ENCODE measurements at places on chromosomes 4 and X. TPM values are rescaled to one million over a fixed set of nuclear protein-coding genes. Genes with fewer than 3 reads are reported as not detected.
A peak's percentile ranks its signal among the peaks of the same experiment; 100 is the strongest.

The FDCSP gene
- total RNA-seq = not detected

The GRPR gene
- 2.2 TPM for total RNA-seq

DNA sequence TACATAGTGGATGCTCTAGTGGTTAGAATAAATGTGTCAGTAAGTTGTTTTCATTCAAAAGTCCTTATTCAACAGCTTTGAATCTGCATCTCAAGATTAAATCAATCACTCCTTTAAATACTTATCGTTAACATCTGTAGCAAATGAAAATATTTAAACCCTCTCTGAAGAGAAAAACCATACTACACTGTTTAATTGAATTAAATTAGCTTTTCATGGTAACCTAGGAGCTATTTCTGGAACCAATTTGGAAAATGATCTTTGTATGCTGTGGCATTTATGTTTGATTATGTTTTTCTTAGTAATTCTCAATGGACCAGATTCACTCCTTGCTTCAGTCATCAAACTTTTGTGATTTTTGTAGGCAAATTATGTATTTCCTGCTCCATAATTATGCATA lies 9.7 kb downstream of the BMPR1B start:
- DNase-seq = no peak

DNA sequence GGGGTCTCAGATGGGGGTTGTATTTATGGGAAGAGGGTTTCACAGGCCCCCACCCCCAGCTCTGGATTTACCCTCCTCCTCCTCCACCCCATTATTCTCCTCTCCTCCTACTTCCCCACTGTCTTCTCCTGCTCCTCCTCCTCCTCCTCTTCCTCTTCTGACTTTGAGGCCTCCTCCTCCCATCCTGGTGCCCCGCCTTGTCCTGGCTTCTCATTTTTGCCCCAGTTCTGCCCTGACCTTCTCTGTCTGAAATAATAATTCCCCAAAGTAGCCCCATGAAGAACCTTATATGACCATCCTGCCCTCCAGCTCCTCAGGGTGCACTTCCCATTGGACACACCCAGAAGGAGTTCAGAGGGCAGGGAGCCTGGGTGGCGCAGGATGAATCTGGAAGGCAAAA lies 351.4 kb upstream of the GATB start:
- no peak for DNase-seq

DNA sequence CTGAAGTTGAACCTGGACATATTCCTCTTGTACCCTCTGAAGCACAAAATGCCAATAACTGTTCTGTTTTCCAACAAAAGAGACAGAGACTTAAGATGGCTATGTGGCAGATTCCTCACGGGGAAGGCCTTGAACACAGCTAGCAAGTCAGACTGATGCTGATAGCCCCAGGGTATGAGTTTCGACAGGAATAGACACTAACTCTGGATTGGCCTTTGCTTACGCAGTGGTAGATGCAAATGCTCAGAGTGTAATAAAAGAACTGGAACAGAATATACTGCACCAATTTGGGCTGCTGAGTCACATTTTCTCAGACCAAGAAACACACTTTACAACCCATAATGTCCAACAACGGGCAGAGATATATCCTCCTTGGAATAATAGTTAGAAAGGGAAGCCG lies 173.8 kb downstream of the DLG3 start:
- no peak for DNase-seq

GRCh38 chr4:14348506-14348905 lies 653.8 kb upstream of the CPEB2 start:
- no peak for DNase-seq

DNA sequence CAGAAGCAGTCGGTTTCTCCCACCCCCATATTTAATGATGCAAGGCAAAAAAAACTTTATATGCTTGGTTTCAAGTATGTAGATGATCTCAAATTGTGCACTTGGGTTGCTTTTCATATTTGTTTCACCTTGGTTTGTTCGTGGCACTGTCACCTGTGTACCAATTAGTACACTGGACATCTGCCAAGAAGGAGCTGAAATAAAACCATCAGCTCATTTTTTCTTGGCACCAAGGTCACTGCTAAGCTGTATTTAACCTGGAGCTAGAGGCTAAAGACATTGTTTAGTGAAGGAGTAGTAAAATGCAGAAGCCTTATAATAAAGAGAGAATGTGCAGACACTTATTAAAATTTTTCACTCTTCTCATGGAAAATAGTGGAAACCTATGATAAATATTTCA lies 430.8 kb downstream of the ARHGAP24 start:
- no peak for DNase-seq

The UTP14A gene
- total RNA-seq = 11.7 TPM

- no peak for DNase-seq
Observed at GRCh38 chr4:164716901-164717300, 37.0 kb upstream of the SMIM31 start.

DNA sequence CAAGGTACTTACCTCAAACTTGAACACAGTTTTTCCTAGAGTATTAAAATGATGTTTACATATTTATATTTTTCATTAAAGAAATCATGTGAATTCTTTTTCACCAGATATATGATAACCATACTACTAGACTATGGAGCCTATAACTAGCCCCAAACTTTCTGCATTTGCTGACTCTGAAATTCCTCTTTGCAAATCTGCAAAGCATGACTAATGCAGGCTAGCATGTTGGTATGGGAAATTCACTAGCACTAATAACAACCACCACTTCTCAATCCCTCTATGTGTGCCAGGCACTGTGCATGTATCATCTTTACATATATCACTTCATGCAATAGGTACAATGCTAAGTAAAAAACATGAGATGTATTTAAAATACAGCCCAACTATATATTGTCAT lies 51.1 kb downstream of the SLC10A7 start:
- DNase-seq = no peak

- DNase-seq = no peak
Observed at GRCh38 chr4:36551697-36552214, 270.3 kb downstream of the DTHD1 start.

DNA sequence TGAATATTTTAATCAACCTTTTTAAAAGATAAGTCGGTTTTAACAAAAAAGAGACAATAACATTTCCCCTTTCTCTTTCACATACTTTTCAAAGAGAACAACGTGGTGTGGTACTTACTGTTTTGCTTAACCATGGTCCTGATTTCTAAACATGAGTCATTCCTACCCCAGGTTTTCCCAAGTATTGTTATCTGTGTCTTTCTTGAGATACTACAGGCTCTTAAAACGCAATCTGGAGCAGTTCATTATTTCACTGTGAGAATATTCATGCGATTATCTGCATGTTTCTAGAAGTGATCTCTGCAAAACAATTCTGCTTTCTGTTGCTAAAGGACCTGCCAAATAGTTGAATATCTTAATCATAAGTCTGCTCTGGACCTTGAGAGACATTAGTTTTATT lies 127.3 kb downstream of the TENM3 start:
- no peak for DNase-seq

DNA sequence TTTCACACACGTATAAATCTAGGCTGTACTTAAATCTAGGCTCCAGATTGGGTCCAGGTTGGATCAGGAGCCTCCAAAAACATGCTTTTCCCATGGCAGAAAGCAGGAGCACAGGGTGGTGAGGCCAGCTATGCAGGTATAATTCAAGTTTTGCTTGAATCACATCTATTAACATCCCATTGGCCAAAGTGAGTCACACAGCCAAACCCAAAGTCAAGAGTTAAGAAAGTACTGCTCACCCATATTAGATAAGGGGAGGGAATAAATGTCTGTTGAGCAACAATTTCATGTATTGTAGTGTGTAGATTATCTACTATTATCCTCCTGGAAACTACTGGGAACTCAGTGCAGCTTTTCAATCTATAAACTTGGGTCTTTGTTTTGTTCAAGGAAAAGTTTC lies 12.8 kb downstream of the SUPT20HL2 start:
- DNase-seq = no peak

DNA sequence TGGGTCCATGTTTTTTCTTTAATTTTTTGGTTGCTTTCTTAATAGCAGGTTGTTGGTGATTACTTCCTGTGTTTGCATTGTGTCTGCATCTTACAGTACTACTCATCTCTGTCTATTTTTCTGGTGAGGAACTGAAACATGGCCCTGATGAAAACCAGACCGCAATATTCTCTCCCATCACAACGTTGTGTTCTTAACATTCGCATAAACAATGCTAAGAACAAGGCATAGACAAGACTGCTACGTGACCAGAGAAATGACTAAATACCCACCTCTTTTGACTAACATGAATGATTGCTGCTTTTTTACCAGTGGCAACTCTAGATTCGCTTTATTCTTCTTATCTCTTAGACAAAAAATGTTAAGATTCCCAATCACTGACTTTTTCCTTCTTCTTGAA lies 179.1 kb downstream of the GC start:
- DNase-seq = no peak

DNA sequence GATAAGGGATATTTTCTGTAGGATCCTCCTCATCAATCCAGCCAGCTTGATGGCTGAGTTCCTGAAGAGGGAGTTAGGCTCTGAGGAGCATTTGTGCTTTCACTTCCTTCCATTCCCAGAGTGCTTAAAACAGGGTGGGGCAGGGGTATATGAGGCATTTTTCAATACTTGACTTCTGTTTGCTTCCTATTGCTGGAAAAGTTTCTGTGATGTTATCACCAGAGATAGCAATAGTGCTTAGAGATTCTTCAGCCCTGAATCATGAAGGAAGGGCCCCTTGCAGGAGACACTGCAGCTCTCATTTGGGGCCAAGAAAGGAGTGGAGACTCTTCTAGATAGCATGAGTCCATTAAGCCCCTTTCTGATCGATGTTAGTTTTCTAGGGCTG lies 166.7 kb upstream of the RPS6KA3 start:
- no peak for DNase-seq

The N4BP2 gene
- total RNA-seq = 67.1 TPM

GRCh38 chr4:149707862-149708261 lies 107.8 kb downstream of the IQCM start:
- DNase-seq = no peak

The ARHGAP6 gene
- total RNA-seq = 0.78 TPM

- no peak for DNase-seq
Observed at GRCh38 chr4:98055800-98056501, 87.3 kb downstream of the STPG2 start.

The MTM1 gene
- total RNA-seq = 17.3 TPM

DNA sequence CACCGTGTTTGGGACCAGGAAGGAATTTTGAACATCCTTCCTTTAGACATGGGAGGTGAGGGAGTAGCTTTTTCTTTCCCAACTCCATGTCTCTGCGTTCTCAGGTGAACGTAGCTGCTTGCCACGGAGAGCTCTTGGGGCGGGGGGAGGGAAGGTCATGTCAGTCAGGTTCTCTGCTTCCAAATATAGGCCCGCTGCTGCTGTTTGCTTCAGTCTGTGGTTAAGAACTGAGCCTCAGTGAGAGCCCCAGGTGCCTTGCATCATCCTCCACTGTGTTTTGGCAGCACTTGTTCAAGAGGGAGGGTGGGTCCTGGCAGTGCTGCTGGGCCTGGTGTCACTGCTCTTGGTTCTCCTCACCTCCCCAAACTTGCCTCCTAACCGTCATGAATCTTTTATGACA lies 46.5 kb downstream of the HADH start:
- no peak for DNase-seq

The VCX gene
- total RNA-seq = not detected

DNA sequence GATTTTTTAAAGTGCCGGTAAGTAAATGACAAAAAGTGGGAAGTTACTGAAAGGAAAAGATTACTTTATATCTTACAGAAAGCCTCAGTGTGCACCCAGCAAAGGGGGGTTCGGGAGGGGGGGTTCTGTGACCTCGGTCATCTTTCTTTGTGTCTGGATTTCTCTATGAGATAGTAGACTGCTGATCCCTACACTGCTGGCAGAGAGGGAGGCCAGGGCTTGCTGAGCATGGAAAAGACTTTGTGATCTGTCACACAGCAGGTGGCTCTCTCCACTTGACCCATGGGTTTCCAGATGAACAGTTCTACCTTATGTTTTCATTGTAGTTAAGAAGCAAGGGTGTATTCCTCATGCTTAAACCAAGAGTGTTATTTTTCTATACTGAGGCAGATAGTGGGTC lies 475.6 kb downstream of the PCDH10 start:
- no peak for DNase-seq

DNA sequence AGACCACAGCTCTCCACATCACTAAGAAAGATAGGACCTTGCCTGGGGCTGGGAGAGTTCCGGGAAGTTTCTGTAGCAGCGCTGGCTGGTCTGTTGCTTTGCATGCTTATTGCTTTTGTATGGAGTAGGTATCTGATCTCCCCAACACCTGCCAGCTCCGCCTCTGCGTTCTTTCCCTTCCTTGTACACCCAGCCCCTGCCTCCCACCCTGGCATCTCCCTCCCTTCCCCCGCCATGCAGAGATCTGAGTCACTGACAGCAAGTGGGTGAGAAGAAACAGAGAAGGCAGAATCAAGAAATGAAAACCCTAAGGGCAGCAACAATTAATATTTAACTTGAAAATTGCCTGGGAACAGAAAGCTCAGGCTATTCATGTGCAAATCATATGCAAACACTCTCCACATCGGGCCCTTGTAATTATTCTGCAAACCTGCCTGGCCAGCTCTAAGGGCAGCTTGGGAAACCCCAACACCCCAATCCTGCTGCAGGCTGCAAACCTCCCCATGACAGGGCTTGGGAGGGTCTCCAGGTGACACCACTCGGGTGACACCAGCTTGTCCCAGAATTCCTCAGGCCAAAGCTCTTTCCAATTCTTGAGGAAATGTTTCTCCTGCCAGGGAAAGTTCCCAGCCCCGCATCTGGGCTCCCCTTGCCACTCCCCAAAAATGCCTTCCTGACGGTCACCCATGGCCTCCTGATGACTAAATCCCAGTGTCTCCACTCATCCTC lies 257.2 kb downstream of the FBXW7 start:
- DNase-seq = peak; percentile 69

The PIM2 gene
- total RNA-seq = 10.6 TPM

- no peak for DNase-seq
Observed at GRCh38 chr4:163666332-163666873, 171.9 kb downstream of the TMA16 start.

The PAGE1 gene
- total RNA-seq = not detected

DNA sequence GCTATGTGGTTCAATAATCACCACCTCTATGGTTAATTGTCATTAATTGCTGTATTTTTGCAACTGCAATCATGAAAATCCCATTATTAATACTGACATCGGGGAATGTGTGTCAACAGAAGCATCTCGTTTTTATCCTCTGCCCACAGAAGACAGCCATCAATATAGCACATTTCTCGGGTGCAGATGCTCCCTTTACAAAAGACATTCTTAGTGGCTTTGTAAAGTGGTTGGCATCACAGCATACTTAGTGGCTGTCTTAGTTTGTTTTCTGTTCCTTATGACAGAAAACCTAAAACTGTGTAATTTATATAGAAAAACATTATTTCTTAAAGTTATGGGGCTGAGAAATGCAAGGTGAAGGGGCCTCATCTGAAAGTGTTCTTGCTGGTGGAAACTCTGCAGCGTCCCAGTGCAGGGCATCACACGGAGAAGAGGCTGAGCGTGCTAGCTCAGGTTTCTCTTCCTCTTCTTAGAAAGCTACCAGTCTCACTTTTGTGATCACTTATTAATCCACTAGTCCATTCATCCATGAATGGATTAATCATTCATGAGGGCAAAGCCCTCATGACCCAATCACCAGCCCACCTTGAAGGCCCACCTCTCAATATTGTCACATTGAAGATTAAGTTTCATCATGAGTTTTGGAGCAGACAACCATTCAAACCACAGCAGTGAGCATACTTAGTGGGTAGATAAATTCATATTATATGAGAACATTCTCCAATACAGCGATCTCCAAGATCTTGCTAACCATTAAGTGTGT lies 1067.7 kb upstream of the PABPC4L start:
- DNase-seq = no peak

- DNase-seq = no peak
Observed at GRCh38 chrX:85107407-85107806, 103.7 kb downstream of the APOOL start.

The HS3ST1 gene
- total RNA-seq = 15.0 TPM

- no peak for DNase-seq
Observed at GRCh38 chr4:145446184-145446583, 35.5 kb upstream of the SMAD1 start.

Data from occipital lobe (tissue), 3 donors.